ENCODE measurements at places on chromosomes 1 and 21.

DNA sequence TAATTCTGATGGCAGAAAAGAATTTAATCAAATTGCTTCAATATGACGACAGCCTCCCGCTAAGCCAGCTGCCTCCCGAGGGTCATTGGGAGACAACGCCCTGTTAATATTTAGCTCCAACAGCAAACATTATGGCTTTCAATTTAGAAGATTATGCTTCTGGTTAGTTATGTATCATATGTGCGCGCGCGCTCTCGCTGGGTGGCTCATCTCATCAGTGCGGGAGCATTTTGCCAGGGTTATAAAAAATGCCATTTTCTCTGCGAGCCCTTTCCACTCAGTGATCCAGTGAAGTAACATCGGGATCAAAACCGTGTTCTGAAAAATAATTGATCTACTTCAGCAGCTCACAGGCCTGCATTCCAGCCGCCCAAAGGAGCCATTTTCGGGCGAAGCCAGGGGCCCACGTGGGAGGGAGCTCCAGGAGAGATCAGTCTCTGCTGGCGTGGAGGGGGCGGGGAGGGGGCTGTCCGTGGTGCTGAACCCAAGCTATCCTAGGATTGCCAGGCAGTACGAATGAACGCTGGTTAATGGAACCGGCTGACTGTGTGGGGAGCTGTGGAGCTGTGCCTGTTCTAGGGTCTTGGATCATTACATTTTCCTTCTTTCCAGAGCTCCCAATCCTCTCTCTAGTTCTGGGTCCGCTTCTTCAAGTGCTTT lies 219.1 kb upstream of the ZC3H12A start:
- DNase-seq = peak; percentile 2

DNA sequence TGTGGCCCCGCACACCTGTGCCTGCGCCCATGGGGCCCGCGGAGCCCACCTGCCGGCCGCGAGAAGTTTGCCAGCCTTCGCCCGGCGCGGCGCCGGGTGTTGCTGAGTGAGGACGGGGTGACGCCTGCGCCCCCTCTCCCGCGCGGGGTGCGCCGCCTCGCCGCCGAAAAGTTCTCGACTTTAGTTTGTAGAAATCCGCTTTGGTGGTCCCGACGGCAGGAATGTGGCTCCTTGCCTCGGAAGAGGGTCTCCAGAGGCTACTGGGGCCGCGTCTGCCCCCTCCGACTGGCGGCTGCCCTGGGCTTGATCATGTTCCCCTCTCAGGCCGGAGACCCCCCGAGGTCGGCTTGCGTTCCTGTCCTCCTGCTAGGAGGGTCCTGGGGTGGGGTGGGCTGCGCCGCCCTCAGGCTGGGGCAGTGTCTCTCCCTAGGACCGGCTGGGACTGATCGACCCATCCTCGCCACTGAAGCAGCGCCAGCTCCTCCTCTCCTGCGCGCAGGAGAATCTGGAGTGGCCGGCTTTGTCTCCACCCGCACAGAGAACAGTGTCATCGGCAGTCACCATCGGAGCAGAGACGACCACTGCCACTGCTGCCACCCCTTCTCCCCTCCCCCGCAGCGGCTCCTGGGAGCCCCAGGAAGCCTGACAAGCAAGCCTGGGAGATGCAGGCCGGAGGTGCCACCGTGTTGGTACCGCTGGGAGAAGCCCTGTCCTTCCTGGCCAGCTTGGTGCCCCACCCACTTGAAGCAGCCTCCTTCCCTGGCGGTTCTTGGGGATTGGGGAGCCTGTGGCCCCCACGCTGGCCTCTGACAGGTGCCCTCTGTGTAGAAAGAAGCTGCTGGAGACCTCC lies 553 bp upstream of the SLC30A2 start:
- DNase-seq = no peak

GRCh38 chr1:94951046-94951445 lies 24.1 kb upstream of the CNN3 start:
- no peak for DNase-seq

GRCh38 chr1:71285529-71285928 lies 204.7 kb upstream of the ZRANB2 start:
- DNase-seq = no peak

GRCh38 chr21:16034446-16035190 lies 304.8 kb downstream of the USP25 start:
- no peak for DNase-seq

DNA sequence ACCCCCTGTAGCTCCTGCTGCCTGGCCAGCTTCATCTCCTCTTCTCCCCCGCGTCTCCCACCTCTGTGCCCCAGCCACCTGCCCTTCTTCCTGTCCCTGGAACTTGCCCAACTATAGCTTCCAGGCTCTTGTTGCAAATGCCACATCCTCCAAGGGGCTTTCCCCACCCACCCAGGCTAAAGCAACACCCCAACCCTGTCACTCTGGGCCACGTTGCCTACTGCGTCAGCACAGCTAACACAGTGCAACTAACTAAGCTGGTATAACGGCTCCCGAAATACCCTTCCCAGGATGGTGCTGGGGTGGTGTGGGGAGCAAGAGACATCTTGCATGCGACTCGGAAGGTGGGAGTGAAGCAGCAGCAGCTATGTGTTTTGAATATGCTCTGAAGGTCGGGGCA lies 19.7 kb downstream of the CAMK2N1 start:
- no peak for DNase-seq

DNA sequence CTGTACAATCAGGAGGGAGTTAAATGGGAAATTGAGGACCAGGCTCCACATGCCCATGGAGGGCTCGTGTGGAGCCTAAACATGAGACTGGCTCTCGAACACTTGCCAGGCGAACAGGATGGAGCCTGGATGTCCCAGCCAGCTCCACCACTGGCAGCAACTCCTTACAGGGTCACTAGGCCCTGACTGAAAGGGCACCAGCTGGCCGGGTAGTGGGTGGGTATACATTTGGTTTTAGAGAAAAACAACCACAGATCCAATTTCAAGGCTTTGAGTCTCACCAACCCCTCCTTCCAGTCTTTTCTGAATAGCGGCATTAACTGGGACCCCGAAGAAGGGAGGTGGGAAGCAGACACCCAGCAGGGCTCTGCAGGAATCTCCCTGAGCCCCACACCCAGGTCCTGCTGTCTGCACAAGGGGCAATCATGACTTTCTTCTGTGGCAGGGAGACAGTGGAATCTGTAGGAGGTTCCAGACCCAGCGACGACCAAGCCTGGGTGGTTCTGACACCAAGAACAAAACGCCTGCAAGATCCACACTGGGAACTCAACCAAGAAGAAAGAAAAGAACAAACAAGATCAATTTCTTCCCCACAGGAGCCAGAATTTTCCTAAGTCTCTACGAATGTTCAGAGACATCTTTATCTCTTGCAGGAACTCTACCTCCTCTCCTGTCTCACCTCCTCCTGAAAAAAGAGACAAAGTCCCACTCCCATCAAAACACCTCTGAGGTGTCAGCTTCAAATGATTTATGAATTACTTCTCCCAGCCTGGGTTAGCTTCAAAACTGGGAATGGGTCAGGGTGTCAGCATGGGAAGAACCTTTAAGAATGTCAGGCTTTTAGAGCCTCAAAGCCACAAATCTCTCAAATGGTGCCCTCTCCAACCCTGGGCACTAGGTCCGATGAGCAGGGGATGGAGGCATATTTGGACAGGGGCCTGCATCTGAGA lies 26.5 kb upstream of the SRP9 start:
- no peak for DNase-seq

DNA sequence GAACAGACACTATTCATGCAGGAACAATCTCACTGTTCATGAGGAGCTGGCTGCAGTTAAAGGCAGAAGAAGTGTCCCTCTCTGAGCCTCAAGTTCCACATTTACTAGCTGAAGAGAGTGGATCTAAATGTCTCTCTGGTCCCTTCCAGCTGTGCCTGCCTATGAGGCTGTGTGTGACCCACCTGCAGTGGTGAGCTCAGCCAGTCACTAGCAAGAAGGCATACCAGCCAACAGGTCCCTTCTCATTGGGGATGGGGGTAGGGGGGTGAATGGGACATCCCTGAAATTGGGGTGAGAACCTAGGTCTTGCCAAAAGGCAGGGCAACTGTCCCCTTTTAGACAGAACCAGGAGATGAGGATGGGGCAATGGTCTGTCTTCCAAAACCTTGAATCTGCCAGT lies 13.6 kb downstream of the RD3 start:
- DNase-seq = no peak

- no peak for DNase-seq
Observed at GRCh38 chr1:205318231-205318991, 3.1 kb downstream of the NUAK2 start.

GRCh38 chr1:178509414-178510007 lies 3.4 kb upstream of the TEX35 start:
- no peak for DNase-seq

DNA sequence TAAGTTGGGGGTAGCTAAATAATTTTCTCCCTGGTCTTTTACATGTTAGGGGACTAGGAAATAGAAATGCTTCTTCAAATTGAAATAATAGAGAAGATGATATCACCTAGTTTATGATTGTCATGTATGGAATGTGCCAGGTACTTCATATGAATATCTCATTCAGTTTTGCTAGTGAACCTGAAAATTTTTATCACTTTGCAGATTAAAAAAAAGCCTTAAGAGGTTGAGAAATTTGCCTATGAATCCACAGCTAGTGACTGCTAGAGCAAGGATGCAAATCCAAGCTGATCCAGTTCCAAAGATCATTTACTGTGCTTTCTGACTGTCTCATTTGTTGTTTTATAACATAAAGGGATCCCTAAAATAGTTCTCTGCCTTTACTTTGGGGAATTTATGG lies 24.7 kb downstream of the RNF2 start:
- DNase-seq = no peak

DNA sequence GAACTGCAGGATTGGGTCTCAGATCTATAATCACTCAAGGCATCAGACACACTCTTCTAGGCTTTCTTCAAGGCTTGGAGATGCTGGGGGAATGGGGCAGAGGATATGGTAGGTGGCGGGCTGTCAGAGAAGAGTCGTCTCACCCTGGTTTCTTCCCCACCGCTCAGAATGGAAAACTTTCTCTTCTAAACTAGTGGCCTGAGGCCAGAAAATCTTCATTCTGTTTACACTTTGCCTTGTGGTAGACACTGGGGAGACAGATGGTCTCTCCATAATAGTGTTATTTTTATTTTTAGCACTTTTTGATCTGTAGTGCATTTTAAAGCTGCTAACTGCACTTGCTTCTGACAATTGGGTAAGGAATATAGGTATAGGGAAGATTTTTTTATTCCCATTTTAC lies 2.6 kb downstream of the PRELP start:
- no peak for DNase-seq

DNA sequence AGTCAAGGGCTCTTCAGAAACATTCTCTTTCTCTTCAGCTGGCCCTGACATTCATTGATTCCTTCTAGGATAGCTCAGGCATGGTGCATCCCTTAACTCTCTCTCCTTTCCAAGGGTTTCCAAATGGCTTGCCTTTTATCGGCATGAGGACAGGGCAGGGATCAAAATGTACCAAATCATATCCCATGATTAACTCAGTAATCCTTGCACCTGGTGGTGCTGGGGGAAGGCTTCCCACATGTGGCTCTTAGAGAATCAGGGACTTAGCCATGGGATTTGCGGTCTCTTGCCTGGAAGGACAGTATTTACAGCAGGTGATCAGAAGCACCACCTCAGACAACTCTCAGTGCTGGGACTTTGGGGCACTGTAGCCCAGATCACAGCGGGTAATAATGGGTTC lies 46.2 kb upstream of the EDEM3 start:
- DNase-seq = no peak

- peak; percentile 53 for DNase-seq
Observed at GRCh38 chr1:230568008-230568407, 74.3 kb upstream of the COG2 start.

DNA sequence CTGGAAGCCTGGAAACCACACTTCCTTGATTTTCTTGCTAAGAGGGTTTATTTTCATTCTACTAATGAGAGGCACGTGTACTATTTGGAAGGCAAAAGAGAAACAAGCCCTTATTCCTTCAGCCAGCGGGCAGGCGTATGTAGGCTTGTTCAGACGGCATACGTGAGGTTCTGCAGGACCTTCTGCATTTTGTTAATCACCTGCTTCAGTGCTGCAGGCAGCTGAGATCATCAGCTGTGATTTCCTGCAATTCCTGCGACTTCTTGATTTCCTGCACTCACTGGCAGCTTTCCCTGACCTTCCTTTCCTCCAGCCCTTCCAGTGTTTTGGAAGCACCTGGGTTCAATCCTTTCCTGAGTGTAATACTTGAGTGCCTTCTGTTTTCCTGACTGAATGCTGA lies 43.4 kb downstream of the TSNAX start:
- no peak for DNase-seq

DNA sequence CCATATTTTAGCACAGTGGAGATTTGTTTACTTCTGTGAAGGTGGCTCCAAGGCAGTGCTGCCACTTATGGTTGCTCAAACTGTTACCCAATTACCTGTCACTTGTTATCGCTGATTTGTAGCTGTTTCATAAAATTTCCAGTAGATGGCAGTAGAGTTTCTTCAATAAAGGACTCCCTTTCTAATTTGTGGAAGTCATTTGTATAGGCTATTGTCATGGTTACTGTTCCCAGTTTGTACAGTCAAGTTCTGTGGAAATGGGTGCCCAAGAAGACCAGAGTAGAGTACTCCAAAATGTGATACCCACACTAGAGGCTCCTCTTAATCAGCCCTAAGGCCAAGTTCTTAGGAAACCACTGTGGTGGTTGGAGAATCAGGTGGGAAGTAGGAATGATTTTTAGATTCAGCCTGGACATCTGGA lies 186.1 kb downstream of the CLEC20A start:
- peak; percentile 83 for DNase-seq

DNA sequence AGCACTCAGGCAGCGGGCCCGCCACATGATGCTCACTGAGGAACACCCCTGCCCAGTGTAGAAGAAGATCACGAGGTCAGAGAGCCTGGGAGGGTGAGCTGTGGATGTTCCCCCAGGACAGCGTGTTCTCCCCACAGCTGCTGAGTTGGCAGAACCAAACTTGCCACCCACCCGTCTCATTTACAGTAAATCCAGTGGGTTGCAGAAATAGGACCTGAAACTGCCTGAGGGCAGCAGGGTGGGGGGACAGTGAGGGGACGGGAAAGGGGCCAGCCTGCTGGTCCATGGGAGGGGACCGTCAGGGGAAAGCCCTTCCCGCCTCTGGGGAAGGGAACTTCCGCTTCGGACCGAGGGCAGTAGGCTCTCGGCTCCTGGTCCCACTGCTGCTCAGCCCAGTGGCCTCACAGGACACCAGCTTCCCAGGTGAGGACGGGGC lies at the start of gene C1QB:
TSS of gene C1QB (plus strand) at position 356 of the 436 bp plus-strand sequence. CDS start 6,227 bp downstream, outside the sequence.
- DNase-seq = no peak

DNA sequence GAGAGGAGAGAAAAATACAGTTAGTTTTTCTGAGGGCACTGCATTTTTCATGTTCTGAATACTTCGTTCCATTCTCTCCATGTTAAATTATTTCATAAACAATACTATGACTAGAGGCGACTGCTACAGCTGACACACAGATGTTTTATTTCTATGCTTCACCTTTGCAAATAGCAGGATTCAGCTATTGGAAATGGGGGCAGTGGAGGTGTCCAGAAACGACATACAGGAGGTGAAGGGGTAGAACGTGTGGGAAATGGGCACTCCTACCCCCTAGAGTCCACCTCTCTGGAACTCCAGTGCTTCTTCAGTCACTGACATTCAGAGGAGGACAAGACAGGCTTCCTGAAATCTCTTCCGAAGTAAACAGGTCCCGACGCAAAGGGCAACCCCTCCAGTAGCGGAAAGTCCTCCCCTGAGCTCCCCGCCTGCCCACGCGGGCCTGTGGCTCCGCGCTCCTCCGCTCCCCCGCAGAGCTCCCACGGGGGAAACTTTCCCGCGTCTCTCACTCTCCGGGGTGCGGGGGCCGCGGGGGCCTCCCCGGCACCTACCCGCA lies 480 bp downstream of the DPYD start:
- peak; percentile 39 for DNase-seq

Measured in choroid plexus epithelial cell (primary cell).